ENCODE measurements at places on chromosomes 4 and X.

GRCh38 chr4:110196871-110197528, 1.4 kb downstream of the ELOVL6 start:
- no peak for DNase-seq

DNA sequence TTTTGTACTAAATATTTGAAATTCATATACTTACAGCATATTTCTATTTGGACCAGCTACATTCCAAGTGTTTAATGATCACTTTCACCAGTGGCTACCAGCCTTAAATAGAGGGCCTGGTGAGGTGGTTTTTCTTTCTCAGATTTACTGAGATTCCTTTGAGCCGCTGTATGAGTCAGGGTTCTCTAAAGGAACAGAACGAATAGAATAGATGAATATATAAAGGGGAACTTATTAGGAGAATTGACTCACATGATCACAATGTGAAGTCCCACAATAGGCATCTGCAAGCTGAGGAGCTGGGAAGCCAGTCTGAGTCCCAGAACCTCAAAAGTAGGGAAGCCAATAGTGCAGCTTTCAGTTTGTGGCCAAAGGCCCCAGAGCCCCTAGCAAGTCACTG, 146.2 kb upstream of the TLL1 start:
- DNase-seq = no peak

DNA sequence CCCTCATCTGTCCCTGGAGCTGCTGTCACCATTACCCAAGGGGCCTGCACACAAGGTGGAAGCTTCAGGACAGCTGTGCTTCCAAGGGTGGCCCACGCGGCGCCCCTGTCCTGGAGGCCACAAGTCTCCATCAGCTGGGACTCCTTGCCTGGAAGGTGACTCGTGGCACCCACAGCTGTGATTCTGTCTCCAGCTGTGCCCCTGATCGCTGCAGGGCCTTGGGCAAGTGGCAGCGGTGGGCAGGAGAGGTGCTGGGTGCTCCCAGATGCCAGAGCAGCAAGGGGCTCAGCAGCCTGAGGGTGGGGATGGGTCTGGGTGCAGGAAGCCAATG, 9.0 kb upstream of the DUSP9 start:
- no peak for DNase-seq

GRCh38 chrX:105910563-105911105, 88.3 kb downstream of the NRK start:
- no peak for DNase-seq

DNA sequence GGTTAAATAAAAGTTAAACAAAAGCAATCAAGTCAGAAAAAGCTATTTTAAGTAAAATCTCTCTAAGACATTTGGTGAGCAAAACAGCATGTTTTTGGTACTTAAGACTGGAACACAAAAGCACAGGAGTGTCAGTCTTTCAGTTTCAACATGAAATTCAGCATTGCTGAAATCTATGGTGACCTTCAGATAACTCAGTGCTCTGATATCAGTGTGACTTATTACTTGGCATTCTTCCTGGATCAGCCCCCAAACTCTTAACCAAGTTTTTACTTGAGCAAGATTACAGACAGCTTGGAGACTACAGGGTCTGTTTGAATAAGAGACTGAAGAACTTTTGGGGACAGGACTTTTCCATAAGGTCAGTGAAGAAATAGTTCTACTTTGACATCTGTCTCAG, 437.2 kb downstream of the RAPGEF2 start:
- no peak for DNase-seq

- DNase-seq = no peak
These were observed 32.4 kb downstream of the MAGEC1 start for GRCh38 chrX:141936080-141936479.

GRCh38 chr4:183289688-183290087, 30.4 kb downstream of the CLDN22 start:
- DNase-seq = no peak

GRCh38 chr4:167088115-167088514, 146.2 kb downstream of the SPOCK3 start:
- no peak for DNase-seq
